Smooth muscle cell of trachea (primary cell): ENCODE measurements at places on chromosomes 16 and 17. TPM values are rescaled to one million over a fixed set of nuclear protein-coding genes. Genes with fewer than 3 reads are reported as not detected.

HAS3 gene
- 0.66 and 1.5 TPM in 2 replicates for total RNA-seq

NAGS gene
- 3.5 and 5.1 TPM in 2 replicates for total RNA-seq

KRT33A gene
- total RNA-seq, result not detected in 2 replicates

ABAT gene
- 1.9 and 4.8 TPM in 2 replicates for total RNA-seq

CLEC3A gene
- total RNA-seq, result not detected in 2 replicates

ABCC3 gene
- total RNA-seq, result 9.7 and 21.2 TPM in 2 replicates

EPN3 gene
- under 0.01 TPM in 1 of 2 replicates, not detected in the other for total RNA-seq

QPRT gene
- 29.5 and 57.1 TPM in 2 replicates for total RNA-seq

CACNG3 gene
- not detected in 2 replicates for total RNA-seq

TRPV2 gene
- total RNA-seq, result 89.5 and 120 TPM in 2 replicates

MMP28 gene
- total RNA-seq, result 1.2 TPM in 1 of 2 replicates, not detected in the other

ZNF207 gene
- 91.3 and 114 TPM in 2 replicates for total RNA-seq

FBXW10B gene
- 0.15 and 0.50 TPM in 2 replicates for total RNA-seq

LGALS9 gene
- 0.99 TPM in 1 of 2 replicates, not detected in the other for total RNA-seq

ACSM3 gene
- 0.29 and 1.7 TPM in 2 replicates for total RNA-seq

ATF7IP2 gene
- total RNA-seq, result 0.58 and 1.2 TPM in 2 replicates

ITGAD gene
- not detected in 2 replicates for total RNA-seq

P4HB gene
- total RNA-seq, result 1,342 and 1,881 TPM in 2 replicates

C16orf86 gene
- 9.6 and 13.7 TPM in 2 replicates for total RNA-seq

ZNF423 gene
- total RNA-seq, result 0.58 and 0.99 TPM in 2 replicates

GOSR1 gene
- total RNA-seq, result 28.4 and 48.1 TPM in 2 replicates

SLC38A8 gene
- total RNA-seq, result 0.17 TPM in 1 of 2 replicates, not detected in the other

TRIM72 gene
- total RNA-seq, result not detected in 2 replicates

TPSD1 gene
- total RNA-seq, result not detected in 2 replicates

SDR42E2 gene
- total RNA-seq, result not detected in 2 replicates

CNEP1R1 gene
- total RNA-seq, result 24.0 and 27.6 TPM in 2 replicates

ZSCAN10 gene
- 0.17 TPM in 1 of 2 replicates, not detected in the other for total RNA-seq

TEKT5 gene
- total RNA-seq, result 0.15 TPM in 1 of 2 replicates, not detected in the other

GRIN2C gene
- total RNA-seq, result under 0.01 and 1.3 TPM in 2 replicates

ZACN gene
- total RNA-seq, result under 0.01 and 0.15 TPM in 2 replicates

KCNG4 gene
- total RNA-seq, result not detected in 2 replicates

USP6 gene
- under 0.01 TPM in 1 of 2 replicates, not detected in the other for total RNA-seq

ATP2A1 gene
- 0.44 and 0.99 TPM in 2 replicates for total RNA-seq

UBALD2 gene
- total RNA-seq, result 2.2 and 3.1 TPM in 2 replicates

YBX2 gene
- total RNA-seq, result 0.17 and 0.29 TPM in 2 replicates

ABCA10 gene
- total RNA-seq, result 2.8 and 4.7 TPM in 2 replicates

HBA2 gene
- total RNA-seq, result 0.44 and 0.83 TPM in 2 replicates

SULT1A3 gene
- total RNA-seq, result 5.2 and 8.6 TPM in 2 replicates

SLFN12 gene
- total RNA-seq, result 27.3 and 34.6 TPM in 2 replicates

WNT9B gene
- 0.44 TPM in 1 of 2 replicates, not detected in the other for total RNA-seq

NPB gene
- 0.87 and 2.5 TPM in 2 replicates for total RNA-seq

MVP gene
- 684 and 723 TPM in 2 replicates for total RNA-seq

CD300C gene
- not detected in 2 replicates for total RNA-seq

SPPL2C gene
- not detected in 2 replicates for total RNA-seq
